Fibroblast of mammary gland (primary cell): ENCODE measurements at places on chromosomes 16 and 17.

DNA sequence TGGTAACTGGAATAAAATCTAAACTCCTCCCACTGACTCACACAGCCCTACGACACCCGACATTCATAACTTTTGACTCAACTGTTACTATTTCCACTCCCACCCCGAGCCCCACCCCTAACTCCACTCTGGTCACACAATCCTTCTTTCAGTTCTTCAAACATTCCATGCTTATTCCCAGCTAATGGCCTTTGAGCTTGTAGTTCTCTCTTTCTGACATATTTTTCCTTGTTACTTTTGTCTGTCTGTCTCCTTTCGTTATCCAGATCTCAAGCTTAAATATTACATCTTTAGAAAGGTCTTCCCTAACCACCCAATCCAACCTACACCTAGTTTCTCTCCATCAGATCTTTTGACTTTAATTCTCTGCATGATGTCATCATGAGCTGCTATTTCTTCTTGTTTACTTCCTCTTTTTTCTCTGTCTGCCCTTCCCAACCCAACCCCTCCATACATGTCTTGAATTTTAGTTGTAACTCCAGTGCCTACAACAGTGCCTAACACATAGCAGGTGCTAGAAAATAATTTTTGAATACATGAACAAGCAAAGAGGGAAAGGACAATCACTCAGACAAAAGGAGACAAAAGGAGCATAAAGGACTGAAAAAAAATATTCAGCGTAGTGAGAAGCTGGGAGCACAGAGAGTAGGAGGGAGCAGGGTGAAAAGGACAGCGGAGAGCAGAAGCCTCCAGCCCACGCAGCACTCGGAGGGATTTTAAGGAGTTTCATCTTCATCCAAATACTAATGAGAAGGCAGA is 65.2 kb upstream of the SMIM36 start:
- DNase-seq: peak; percentile 91

GRCh38 chr16:69865701-69866100 is 85.4 kb upstream of the CLEC18A start:
- peak; percentile 83 for DNase-seq

DNA sequence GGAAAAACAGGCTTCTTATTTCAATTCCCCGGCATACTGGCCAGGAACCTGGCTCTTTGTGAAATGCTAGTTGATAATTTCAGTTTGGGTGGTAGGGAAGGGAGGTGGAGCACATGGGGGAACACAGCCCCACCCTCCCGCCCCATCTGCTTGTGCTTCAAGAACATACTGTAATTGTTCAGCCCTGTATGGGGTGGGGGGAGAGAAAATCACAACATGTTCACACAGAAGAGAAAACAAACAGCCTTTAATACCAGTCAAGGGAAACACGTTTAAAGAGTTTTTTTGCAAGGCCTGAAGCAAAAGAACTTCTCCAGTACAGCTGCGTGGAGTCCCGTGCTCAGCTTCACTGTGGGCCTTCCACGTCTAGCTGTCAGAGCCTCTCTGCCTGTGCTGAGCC is 59.7 kb downstream of the SHISA6 start:
- DNase-seq: no peak

DNA sequence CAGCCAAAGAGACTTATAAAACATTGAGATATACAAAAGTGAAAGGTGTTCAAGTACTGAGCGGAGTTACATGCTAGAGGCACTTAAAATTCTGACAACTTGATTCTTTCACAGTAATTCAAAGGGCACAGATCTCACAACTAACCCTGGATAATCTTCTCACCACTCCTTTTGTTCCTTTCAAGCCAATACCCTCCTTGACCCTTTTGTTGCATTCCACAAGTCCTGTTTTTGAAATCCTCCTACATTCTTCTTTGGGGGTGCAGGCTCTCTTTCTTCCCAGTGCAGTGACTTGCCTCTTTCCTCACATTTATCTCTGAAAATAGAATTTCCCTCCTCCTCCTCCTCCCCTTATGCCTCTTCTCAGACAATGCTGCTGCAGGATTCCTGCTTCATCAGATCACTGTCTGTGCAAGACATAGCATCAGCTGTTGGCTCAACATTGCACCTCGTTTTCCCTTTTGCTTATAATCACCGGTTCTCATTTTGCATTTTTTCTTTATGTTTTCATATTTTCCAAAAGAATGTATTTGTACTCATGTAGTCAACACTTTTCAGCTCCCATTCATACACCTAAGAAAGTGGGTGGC is 199.3 kb downstream of the CDH8 start:
- DNase-seq: no peak
